ENCODE measurements at places on chromosomes 16 and 17.

- DNase-seq = no peak
Measured at GRCh38 chr16:84378567-84378966, 10.2 kb downstream of the ATP2C2 start.

DNA sequence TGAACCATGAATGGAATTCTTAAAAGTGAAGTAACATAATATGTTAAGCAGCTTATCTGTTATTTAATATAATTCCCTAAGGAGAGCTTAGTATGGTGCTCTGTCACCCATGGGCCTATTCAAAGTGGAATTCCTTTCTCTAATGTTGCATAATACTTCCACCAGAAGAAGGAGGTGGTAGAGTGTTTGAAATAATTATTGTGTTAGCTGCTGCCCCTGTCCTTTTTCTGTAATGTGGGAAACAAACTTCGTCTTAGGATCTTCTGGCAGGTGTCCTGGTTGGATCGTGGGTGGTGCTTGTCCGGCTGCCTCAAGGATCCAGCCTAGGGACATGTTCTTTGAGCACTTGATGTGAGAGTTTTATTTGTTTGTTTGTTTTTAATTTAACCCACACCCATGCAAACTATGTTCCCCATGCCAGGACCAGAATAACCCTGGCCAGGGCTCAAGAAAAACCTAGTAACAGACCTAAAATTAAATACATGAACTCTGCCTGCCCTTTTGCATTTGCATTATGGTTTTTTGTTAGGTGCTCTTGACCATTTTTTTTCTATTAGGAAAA is 46.1 kb downstream of the ZNRF1 start:
- DNase-seq = no peak

DNA sequence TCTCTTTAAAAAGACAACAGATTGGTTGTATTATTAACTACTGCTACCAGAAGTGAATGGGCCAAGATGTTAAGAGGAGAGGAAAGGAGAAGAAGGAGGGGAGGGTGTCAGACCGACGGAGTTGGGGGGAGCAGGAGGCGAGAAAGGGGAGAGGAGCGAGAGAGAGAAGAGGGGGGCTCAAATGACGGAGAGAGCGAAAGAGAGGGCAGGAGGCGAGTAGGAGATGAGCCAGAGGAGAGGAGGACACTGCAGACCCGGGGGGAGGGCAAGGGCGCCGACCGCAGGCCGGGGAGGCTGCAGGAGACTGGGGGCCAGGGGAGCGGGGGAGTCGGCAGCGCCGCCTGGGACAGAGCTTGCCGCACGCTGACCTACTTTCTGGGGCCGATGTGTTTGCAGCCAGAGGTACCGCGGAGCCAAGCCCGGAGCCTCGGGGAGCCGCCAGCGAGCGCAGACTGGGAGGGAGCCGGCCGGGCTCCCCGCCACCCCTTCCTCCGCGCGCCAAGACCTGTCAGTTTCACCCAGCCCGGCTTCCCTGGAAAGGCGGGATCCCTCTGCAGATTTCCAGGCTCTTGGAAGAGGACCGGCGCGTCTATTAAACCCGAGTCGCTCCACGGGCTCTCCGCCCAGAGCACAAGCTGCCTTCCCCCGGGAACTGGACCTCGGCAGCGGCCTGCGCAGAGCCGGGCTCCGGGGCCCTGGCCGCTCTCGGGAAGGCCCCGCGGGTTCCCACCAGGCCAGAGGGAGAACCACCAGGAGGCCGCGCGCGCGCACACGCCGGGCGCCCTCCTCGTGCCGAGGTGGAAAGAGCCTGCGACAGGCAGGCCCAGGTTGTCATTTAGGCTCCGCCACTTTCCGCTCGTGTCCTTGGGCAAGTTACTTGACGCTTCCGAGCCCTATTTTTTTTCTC is 74.6 kb downstream of the CMC2 start:
- DNase-seq = no peak

DNA sequence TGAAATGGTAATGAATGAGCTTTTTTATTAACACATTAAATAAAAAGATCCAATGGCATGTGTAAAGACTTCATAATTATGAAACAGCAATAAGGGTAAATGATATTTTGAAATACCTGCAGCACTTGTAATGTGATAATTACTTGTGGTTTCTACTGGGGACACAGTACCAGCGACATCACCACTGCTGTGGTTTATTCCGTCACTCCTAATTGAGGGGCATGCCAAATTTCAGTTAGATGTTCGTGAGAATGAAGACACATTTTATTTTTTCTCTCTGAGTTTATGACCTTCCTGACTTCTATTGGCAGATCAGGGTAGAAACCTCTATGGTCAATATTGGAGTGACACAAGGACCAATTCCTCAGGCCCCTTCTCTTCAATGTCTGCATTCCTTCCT is 131.9 kb upstream of the XYLT1 start:
- DNase-seq = no peak

- DNase-seq = no peak
Measured at GRCh38 chr16:69311533-69312387, 610 bp downstream of the VPS4A start.

DNA sequence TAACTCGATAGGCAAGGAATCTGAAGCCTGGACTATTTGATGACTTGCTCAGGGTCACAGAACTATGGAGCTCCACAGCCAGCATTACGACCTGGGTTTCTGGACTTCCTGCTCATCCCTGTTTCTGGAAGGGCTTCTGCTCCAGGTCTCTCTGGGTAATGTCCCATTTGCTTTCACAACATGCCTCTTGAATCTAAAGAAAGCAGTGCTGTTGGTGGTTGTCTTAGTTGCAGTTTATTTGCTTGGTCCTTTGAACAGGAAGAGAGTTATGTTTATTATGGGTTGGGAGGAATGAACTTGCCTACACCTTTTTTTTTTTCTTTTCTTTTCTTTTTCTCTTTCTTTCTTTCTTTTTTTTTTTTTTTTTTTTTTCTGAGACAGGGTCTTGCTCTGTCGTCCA is 84.8 kb downstream of the PITPNC1 start:
- DNase-seq = no peak
